Mesothelial cell of epicardium (in vitro differentiated cells): ENCODE measurements at places on chromosomes 2 and 18. TPM values are rescaled to one million over a fixed set of nuclear protein-coding genes. Genes with fewer than 3 reads are reported as not detected.

Gene MYOM1
- total RNA-seq: 1.2 to 2.8 TPM (median 2.1 TPM) in 3 replicates

Gene DCDC2C
- not detected in 3 replicates for total RNA-seq

Gene SPHKAP
- total RNA-seq: not detected in 3 replicates

Gene MTCL1
- total RNA-seq: 24.0 to 26.2 TPM (median 24.7 TPM) in 3 replicates

Gene NYAP2
- total RNA-seq: not detected in 3 replicates

Gene UNC80
- total RNA-seq: 0.38 to 0.59 TPM (median 0.55 TPM) in 3 replicates

Gene GALNT3
- 8.2 to 10.1 TPM (median 8.3 TPM) in 3 replicates for total RNA-seq

- no peak for DNase-seq
Measured at GRCh38 chr2:122831649-122832048, 1076.2 kb downstream of the TSN start.

DNA sequence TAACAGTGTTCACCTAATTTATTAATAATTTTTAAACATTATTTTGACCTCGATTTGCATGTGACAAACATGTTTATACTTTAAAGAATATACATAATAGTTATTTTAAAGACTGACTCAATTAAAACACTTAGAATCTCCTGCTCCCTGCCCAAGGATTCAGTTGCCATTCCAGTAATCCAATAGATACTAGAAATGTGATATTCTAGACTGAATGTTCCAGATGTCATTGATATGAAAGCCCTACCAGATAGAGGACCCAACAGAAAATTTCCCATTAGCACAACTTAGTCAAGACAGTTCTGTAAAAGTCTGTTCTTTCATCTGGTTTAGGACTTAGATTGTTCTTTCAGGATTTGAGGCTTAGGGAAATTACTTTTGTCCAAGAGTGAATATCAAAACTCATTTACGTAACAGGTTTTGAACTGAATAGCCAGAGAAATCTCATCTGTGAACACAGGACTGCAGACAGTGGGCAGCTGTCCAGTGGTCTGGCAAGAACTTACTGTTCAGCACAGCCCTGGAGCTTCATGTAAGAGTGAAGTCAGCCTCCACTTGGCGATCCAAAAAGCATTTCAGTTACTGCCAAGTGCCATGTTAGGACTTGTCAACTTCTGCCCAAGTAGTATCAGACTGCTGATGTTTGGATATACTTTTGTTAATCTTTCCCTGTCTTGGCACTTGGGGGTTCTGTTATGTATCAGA, 77.5 kb downstream of the OSBPL6 start:
- DNase-seq: no peak

DNA sequence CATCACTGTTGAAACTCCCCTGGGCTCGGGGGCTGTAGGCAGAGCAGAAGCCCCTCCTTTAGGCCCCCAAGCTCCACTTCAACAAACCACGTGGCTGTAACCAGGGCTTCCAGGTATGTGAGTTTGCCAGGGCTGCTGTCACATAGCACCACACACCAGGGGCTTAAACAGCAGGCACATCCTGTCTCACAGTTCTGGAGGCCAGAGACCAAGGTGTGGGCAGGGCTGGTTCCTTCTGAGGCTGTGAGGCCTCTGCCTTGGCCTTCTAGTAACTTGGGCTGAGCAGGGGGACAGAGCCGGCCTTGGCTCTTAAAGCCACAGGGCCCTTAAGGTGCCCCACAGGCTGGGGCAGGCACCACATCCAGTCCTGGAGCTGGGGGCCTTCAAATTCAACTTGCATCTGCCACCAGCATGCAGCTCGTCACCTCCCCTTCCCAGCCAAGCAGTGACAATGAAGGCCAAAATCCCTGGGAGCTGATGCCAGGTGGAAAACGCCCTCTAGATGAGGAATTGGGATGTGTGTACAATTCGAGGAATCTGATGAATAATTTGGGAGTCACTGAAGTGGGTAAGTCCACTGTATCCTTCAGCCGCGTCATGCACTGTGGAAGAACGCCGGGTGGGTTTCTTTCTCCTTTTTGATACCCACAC, 104.2 kb upstream of the ODC1 start:
- no peak for DNase-seq

- no peak for DNase-seq
Measured at GRCh38 chr2:9644603-9645002, 13.8 kb upstream of the YWHAQ start.

GRCh38 chr2:23327887-23328286, 57.1 kb upstream of the KLHL29 start:
- DNase-seq: no peak

GRCh38 chr2:2848621-2849333, 517.7 kb upstream of the MYT1L start:
- no peak for DNase-seq

DNA sequence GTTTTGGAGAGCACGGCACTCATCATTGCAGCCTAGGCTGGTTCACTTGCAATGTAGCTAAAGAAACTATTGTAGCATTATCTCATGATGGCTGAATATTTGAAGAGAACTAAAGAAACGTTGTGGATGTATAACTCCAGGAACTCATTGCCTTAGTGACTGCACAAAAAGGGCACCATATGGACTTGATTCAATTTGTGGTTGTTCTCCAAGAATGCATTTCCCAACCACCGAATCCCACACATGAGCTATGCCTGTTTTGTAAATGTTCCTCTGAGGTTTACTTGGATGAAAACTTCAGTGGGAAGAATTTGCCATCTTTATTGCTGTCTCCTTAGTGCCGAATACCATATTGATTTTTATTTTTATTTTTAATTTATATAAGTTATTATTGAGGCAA, 43.5 kb downstream of the DOK6 start:
- DNase-seq: no peak

GRCh38 chr2:110105608-110106467, 9.8 kb downstream of the MALL start:
- DNase-seq: no peak

GRCh38 chr2:20509770-20510490, 63.1 kb downstream of the RHOB start:
- peak; percentile 62 for DNase-seq

DNA sequence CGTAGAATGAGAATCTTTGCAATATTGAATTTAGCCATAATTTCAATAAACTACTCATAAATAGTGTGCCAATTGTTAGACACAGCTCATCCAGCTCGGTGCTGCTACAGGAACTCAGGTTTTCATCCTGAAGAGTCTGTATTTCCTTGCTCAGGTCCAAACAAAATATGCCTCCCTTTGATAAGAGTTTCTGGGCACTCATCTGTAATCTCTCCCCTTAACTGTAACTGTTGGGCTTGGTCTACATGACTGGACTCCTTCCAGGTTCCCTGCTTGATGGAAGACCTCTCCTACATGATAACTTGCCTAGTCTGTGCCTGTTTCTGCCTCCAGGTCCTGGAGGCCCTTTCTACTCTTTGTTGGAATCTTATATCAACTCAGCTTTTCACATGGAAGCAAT, 57.9 kb downstream of the GCA start:
- DNase-seq: no peak

DNA sequence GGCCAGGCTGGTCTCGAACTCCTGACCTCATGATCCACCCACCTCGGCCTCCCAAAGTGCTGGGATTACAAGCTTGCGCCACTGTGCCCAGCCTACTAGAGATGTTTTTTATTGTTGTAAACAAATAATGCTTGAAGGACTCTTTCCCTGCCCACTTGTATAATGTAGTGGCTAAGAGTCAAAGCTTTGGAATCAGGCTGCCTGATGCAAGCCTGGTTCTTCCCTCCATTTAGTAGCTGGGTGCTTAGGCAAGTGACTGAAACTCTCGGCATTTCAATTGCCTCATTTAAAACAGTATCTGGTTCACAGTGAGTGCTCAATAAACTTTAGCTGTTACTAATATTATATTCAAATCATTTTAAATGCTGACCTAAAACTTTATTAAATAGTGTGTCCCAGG, 264.0 kb upstream of the FBXO11 start:
- DNase-seq: no peak

DNA sequence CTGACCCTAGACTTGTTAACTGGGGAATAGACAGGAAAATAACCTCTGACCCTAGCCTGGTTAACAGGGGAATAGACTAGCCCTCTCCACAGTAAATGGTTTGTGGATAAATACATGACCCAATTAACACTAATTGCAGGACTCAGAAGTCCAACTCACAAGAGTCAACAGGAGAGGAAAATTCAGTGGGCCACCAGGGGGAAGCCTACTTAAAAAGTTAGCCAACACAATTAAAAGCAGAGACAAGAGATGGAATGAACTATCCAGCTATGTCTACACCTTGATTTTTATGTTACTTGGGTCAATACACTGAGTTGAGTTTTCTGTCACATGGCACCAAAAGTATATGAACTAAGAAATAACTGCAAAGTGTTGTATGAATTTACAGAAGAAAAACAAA, 158.8 kb upstream of the SLC39A10 start:
- no peak for DNase-seq

DNA sequence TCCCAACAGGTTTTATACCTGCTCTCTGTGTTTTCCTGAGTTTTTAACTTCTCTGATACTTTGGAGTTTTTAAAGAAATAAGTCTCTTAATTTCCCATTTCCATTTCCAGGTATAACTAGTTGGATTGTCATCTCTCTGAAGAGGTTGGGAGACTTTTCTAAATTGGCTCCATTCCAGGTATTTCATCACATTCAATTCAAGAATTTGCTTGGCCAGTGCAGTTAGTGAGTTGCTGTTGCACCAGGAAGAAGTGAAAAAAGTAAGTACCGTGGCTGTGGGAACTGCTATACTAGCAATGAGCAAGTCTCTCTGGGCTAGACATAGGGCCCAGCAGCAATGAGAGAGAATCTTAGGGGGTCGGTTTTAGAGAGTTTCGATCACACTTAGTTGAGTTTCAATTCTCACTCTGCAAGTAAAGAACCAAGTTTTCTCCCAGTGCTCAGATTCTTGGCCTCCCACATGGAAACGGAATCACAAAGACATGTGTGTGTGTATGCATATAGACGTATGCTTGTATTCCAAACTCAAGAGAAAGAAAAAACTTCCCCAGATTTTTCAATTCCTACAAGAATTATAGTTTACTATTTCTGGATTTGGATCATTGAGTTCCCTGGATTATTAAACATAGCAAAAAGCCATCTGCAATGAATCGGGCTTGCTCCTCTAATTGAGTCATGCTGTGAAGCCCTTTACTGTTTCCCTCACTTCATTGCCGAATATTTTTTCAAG, 894.4 kb downstream of the BCL11A start:
- no peak for DNase-seq

GRCh38 chr2:168247341-168248261, at the start of gene STK39:
STK39 (minus strand) TSS chr2:168247595; CDS start chr2:168247435, 160 bp downstream.
- DNase-seq: peak; percentile 79

DNA sequence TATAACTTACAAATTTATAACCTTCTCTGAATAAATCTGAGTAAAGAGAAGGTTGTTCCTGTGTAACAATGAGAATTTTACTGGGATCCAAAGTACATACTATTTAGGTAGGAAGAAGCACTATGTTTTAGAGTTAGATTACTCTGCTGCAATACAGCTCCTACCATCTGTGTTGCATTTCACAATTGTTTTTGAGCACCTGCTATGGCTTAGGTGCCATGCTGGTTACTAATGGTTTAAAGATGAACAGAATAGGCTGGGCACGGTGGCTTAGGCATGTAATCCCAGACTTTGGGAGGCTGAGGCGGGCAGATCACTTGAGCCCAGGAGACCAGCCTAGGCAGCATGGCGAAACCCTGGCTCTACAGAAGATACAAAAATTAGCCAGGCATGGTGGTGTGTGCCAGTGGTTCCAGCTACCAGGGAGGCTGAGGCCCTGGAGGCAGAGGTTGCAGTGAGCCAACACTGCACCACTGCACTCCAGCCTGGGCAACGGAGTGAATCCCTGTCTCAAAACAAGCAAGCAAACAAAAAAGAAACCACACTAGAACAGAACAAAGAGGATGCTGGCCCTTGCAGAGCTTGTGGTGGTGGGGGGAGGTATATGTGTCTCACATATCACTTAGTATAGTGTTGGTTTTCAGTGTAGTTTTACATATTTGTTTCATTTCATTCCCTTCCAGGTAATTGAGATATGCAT, 56.7 kb downstream of the SPTBN1 start:
- DNase-seq: no peak

GRCh38 chr18:75208836-75209128, 157 bp downstream of the PTGR3 start:
- DNase-seq: no peak

- no peak for DNase-seq
Measured at GRCh38 chr2:119428488-119429224, 3.0 kb upstream of the TMEM37 start.

DNA sequence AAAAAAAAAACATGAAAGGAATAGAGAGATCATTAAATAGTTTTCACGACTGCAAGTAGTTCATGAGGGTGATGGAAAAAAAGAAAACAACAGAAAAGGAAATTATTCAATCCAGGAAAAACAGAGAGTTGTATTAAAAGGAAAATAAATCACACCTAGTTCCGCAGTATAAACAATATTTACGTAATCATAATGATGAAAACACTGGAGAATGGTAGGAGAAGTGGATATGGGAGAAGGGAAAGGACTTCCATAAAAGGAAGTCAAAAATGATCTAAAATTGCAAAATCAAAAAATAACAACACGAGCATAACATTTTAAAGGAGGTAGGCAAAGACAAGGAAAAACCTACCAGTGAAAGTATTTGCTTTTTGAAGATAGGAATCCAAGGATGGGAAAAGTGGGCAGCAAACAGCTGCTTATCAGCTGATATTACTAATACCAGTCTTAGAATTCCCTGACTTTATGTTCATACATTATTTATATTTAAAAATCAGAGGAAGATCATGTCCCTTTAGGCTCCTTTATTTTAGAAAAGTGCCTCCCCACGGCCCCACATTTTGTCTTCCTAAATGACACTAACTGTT, 160.8 kb downstream of the NBAS start:
- no peak for DNase-seq

DNA sequence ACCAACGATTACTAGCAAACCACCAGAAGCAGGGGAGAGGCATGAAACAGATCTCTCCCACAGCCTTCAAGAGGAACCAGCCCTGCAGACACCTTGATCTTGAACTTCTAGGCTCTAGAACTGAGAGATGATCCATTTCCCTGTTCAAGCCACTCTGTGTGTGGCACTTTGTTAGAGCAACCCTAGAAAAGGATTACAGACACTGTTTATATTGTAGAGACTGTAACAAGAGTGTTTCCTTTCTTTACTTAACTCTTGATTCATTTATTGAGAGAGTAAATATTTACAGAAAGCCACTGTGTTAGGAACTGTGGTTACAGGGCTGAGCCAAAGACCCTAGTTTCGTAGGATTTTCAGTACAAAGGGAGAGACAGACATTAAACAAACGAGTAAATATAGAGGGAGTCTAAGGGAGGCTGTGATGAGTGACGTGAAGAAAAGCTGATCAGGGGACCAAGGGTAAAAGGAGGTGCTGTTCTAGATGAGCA, 10.9 kb downstream of the CCDC68 start:
- no peak for DNase-seq

DNA sequence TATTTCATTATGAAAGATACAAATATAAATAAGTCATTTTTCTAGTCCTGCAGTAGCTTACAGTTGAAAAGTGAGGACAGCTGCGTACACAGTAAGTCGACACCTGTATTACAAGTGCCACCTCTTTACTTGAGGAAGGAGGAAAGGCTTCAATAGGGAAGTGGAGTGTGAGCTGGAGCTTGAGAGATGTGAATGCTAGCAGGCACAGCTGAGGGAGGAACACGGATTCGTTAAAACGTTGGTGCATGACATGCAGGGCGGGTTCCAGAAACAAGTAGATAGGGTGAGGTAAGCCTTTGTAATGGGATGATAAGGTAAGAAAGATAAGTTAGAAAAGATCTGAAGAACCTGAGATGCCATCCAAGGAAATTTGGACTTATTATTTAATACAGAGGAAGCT, 98.1 kb upstream of the CSRNP3 start:
- DNase-seq: no peak

- DNase-seq: peak; percentile 78
Measured at GRCh38 chr2:98346311-98347236, at the start of gene CNGA3. CNGA3 (plus strand) TSS chr2:98346456; CDS start chr2:98369976, 23,520 bp downstream.
